ENCODE measurements at places on chromosomes 11 and 22. TPM values are rescaled to one million over a fixed set of nuclear protein-coding genes. Genes with fewer than 3 reads are reported as not detected.

SLC7A4 gene
- total RNA-seq, result 1.2 TPM

BIK gene
- total RNA-seq, result 1.8 TPM

DNA sequence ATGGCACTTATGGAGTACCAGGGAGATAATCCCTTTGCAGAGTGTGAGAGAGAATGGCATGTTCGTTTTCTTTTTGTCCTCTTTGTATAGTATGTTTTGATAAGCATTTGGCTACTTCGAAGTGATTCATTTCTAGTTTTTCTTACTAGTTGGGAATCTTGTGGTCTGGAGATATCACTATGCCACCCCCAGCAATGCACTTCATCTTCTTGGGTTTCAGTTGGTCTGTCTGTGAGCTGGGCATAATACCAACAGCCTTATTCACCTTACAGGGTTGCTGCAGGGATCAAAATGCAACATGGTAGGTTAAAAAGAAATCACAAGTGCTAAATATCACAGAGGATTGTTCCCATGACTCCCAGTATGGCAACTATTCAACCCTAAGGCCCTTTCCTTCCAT lies 387.8 kb upstream of the CADM1 start:
- no peak for DNase-seq

DNA sequence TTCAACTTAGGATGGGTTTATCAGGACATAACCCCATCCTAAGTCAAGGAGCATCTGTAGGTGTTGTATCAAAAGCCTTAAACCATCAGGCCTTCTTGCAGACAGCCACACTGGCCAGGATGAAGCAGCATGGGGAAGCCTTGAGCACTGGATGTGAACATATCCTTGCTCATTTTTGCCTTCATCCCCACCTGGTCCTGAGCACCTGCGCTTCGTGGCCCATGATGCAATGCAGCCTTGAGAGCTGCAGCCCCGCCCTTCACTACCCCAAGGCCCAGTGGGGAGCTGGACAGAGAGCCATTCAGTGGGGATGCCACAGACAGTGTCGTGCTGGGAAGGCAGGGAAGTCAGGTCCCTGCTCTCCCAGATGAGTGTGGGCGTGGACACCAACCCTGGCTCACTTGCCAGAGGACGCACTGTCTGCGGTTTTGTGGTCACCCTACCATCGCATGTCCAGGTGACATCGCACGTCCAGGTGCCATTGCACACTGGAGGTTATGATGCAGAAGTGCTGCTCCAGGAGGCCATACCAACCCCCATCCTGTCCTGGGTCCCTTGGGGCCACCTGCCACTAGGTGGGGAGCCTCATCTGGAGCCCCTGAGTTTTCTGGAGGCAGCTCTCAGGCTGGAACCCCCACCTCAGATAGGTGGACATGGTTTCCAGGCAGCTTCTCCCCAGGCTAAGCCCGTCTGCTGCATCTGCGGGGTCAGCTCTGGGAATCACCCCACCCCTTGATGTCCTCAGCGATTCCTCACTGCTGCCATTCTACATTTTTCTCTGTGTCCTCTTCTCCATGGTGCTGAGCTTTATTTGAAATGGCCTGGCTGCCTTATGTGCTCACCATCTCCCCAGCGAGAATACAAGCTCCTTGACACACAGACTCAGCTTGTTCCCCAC lies 14.4 kb downstream of the GNAZ start:
- no peak for DNase-seq

DNA sequence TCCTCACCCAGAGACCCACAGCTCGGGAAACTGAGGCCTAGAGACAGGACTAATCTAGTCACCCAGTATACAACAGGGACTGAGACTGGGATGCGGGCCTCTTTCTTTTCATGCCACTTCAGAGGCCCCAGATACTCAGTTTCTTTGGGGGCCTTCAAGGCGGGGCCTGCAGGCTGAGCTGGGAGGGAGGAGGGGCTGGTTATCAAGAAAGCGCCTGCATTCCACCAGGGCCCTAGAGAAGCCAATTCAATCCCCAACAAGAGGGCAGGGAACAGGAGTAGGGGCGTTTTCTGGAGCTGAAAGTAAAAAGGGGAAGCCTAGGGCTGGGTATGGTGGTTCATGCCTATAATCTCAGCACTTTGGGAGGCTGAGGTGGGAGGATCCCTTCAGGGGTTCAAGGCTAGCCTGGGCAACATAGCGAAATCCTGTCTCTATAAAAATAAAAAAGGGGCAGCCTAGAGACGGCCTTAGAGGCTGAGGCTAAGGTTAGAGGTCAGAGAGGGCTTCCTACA lies 1.6 kb downstream of the ATG2A start:
- DNase-seq, result no peak

DNA sequence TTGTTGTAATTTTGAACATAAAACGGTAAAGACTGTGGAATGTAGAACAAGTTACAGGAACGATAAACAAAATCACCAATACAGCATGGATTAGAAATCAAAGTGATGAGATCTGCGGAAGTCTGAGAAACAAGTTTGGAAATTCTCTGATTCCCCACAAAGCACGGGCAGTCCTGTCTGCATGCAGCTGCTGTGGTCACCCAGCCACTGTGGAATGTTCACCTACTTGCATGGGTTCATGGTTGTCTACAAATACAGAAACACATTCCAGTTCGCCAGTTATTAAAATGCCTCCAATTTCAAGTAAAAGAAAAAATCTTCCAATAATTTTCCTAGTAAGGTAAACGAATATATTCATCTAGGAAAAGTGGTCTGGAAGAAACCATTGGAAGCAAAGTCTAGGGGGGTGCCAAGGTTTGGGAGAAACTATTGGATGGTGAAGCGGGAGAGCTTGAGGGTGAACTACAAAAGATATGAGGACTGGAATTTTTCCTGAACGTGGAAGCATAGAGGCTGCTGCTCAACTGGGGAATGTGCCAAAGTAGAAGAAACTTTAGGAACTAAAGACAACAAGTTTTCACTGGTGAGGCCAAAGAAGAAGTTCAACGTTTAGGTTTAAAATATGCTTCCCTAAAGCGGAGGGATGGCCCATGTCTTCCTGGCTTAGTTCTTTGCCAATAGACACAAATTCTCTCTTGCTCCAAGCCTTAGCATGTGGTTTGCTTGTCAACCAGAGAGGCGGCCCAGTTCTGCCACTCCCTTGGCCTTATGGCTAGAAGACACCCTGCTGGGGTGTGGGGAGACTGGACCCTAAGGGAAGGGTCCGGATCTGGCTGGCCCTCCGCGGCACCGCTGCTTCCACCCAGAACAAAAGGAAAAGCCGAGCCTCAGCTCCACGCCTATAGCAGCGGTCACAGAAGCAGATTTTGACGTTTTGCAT lies 70.2 kb downstream of the CTTN start:
- DNase-seq, result no peak

DNA sequence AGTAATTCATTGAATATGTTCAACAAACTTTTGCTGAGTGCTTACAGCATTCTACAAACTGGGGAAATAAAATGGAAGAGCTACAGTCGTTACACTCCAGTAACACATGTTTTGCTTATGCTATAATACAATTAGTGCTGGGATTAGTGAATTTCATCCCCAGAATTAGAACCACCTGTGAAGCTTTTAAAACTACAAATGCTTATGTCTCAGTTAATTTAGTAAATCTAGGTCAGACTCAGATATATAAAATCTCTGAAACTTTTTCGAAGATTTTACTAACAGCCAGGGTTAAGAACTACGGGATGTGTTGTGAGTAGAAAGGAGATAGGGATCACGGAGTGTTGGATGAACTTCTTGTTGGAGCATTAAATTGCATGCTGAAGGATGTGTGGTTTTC lies 33.7 kb upstream of the EED start:
- no peak for DNase-seq

DNA sequence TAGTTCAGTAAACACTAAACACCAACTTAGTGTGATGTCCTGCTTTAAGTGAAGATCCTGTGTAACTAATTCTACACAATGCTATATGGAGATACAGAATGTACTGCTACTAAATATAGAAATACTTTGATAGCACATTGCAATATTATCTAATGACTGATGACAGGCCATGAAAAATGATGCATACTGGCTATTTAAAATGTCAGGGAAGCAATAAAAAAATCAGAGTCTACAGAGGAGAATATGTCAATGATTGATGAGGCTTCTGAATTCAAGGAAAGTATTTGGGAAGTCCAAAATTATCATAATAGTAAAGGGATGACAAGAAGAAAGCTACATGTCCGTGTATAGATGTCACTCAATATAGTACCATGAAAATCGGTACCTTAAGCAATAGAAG lies 55.3 kb downstream of the GUCY1A2 start:
- DNase-seq, result no peak

- DNase-seq, result no peak
These were observed 109.3 kb downstream of the APIP start for GRCh38 chr11:34806875-34807274.
